ENCODE measurements at places on chromosomes 1 and 21. TPM values are rescaled to one million over a fixed set of nuclear protein-coding genes. Genes with fewer than 3 reads are reported as not detected.

TLCD4 gene
- 2.9 TPM for total RNA-seq

MRPS21 gene
- total RNA-seq, result 80.7 TPM

PAQR6 gene
- total RNA-seq, result 0.59 TPM

NFASC gene
- 16.8 TPM for total RNA-seq

SLC2A5 gene
- total RNA-seq, result not detected

KIF17 gene
- not detected for total RNA-seq

GBP6 gene
- not detected for total RNA-seq

FCRL5 gene
- total RNA-seq, result not detected

CACNA1E gene
- not detected for total RNA-seq

GPR52 gene
- total RNA-seq, result not detected

IVL gene
- not detected for total RNA-seq

PTGS2 gene
- 1.1 TPM for total RNA-seq

PGLYRP3 gene
- not detected for total RNA-seq

DEGS1 gene
- 138 TPM for total RNA-seq

KIF26B gene
- total RNA-seq, result not detected

CNTN2 gene
- not detected for total RNA-seq

FCGR2B gene
- total RNA-seq, result not detected

PLA2G2F gene
- not detected for total RNA-seq

GNL2 gene
- 66.5 TPM for total RNA-seq

PADI4 gene
- total RNA-seq, result not detected

ARHGEF16 gene
- total RNA-seq, result not detected

PRAMEF4 gene
- not detected for total RNA-seq

ST6GALNAC5 gene
- total RNA-seq, result not detected

LGALS8 gene
- total RNA-seq, result 22.8 TPM

TDRD10 gene
- total RNA-seq, result not detected

FCRL2 gene
- not detected for total RNA-seq

FAM151A gene
- not detected for total RNA-seq

DMBX1 gene
- total RNA-seq, result not detected

RPTN gene
- not detected for total RNA-seq

PLEKHM2 gene
- total RNA-seq, result 32.6 TPM

MX2 gene
- total RNA-seq, result 2.8 TPM

SMCP gene
- not detected for total RNA-seq

FAM163A gene
- total RNA-seq, result not detected

IQGAP3 gene
- total RNA-seq, result 20.7 TPM

NUP210L gene
- total RNA-seq, result not detected

S100PBP gene
- total RNA-seq, result 28.5 TPM

CLDN17 gene
- total RNA-seq, result not detected

RBP7 gene
- total RNA-seq, result not detected

Measured in MG63 (cell line).